ENCODE measurements at places on chromosomes 4 and X.

- no peak for DNase-seq
Observed at GRCh38 chrX:48045410-48046311, 25.8 kb downstream of the ZNF630 start.

DNA sequence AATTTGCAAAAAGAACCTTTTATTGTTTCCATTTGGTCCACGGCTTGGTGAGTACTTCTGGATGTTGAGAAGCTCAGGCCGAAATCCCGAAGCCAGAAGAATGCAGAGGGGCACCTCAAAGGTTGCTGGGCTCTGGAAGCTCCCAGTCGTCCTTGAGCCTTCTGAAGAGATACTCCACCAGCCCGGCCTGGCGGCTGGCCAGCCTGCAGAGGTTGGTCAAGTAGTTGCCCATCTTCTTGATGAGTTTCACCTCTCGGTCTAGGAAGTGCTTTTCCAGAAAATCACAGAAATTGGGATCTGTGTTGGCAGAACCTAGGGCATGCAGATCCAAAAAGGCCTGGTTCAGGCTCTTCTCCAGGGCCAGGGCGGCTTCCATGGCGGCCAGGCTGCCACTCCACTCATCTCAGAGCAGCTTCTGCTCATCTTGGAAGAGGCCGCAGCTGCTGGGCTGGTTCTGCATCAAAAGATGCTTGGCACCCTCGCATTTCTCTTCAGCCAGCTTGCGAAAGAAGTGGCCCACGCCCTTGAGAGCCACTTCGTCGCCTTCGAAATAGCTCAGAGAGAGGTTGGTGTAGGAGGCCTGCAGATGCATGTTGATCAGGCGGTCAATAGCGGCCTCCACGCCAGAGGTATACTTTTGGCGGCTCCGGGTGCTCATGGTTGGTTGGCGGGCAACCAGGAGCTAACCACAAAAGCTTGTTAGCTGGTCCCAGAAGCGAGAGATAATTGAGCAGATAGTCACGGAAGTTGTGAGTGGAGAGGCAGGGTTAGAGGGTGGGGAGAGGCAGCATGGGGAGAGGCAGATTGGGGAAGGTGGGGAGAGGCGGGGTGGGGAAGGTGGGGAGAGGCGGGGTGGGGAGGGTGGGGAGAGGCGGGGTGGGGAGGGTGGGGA is 76.5 kb upstream of the TSPAN7 start:
- no peak for DNase-seq

DNA sequence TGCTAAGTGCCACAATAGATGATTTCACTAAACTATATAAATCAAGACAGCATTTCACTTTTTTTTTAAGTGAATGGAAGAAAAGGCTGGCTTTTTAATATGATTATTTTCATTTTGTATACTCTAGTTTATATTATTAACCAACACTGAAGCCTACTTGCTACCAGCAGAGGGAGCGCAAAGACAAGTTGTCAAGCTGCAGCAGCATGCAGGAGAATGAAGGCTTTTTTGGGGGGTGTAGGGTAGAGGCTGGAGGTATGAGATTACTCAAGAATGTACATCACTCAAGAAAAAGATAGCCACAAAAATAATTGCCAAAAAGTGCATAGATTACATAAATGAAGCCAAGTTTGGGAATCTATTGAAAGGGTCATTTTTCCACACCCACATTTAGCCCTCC is 519.5 kb downstream of the FGF13 start:
- DNase-seq = no peak

DNA sequence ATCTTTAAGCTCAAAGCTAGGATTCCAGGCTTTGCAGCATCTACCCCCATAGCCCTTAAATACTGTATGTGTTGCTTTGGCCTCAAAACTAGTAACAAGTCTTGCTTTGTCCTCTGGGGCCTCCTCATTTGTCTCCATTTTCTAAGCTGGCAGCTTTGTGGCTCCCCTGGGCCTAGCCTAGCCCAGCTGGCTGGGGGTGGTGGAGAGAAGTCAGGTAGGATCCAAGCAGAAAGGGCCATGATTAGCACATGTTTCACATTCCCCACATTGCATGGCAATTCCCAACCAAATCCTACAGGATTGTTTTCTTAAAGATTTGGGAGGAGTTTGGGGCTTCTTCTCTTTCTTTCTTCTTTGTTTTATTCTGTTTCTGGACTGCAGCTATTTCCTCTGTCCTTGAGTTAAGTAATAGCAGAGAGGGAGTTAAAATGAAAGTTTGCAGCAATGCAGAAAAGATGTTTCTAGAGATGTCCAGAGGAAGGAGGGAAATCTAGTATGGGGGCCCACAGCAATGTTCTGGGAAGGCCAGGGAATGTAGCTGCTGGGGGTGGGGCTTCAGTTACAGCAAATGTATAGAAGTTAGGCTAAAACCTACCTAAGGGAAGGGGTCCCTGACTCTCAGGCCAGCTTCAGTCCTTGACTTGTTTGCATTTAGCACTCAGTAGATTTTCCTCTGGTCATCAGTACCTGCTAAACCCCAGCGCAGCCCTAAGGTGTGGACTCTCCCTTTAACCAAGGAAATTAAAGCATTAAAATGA is 92.1 kb downstream of the SHROOM4 start:
- no peak for DNase-seq

DNA sequence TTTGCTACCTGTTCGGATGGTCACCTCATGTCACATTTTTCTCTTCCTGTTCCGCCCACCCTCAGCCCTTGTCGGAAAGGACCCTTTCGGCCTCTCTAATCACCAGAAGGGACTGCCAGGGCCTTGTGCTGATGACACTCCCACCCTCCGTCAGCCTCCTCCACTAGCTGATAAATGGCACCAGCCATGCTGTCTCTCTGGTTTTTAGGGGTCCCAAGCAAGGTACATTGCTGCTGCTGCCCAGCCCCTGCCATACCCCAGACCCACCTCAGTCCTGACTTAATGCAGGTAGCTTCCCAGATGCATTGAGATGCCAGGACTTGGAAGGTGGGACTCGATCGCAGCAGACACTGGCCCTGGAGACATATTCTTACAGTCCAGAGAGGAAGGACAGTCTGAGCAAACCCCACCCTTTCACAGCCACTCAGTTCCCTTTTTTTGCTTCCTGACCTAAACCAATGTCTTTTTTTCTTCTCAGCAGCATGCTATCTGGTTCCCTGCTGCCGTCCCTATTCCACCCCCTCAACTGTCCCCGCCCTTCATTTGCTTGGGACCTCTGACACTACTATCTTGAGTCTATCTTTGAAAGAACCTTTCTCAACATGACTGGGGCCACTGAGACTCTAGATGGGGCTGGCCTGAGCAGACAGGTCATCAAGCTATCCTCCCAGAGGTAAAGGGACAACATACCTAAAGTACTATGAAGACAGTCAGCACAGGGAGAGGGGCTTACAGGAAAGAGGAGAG is at the start of gene BTK:
BTK (minus strand) TSS at position 397 of the 747 bp plus-strand sequence. CDS start 10,907 bp downstream, outside the sequence.
- no peak for DNase-seq

DNA sequence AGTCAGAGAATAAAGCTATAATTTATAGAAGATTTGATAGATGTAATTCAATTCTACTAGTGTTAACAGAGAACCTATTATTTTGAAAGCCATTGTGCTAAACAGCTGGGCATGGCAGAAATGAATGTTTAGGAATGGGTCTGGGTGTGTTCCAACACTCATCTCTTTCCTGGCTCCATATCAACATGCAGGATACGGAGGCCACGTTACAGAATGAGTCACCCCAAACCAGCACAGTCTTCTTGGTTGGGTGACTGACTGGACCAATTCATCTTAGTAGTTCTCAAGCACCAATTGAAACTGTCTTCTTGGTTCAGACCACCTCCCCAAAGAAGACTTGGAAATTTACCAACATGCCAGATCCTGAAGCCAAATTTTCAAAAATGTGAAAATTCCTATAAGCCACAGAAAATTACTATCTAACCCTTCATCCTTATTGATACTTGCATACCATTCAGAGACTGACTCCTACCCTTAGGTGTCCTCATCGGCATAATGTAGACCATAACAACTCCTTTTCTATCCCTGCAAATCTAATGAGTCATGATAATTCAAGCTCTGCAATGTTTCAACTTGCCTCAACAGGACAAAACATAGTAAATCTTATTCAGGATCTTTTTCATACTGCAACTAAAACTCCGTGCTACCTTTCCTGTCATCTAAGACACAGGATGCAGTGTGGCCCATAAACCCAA is 52.0 kb upstream of the ATOH1 start:
- DNase-seq = no peak

DNA sequence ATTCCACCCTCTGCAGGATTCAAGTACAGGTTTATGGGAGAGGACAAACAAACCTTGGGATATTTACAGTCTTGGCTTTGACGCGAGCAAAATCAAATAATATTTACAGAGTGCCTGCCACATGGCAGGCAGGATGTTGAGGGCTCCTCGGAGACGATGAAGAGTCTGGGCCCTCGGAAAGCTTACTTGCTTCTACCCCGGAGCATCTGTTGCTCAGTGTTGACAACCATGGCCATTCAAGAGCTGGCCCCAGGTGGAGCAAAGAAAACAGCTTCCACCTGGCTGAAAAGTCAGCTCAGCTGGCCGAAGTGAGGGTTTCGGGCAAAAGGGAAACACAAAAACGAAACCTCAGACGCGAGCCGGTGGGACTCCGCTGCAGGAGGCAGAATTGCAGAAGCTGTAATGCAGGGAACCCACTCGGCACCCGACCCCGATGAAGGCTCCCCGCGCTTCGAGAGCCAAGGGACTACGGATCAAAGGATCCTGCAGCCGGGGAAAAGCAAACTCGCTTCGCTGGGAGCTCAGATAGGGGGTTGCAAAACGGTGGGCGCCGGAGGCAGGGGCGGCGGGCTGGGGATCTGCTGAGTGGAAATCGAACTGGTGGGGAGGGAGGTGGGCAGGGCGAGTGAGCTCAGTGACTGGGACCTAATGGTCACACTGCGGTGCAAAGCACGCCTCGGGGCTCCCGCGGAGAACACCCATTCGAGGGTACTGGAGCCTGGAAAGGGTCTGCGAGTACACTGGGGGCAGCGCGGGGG is 805 bp downstream of the ATP8A1 start:
- DNase-seq = peak; percentile 48

DNA sequence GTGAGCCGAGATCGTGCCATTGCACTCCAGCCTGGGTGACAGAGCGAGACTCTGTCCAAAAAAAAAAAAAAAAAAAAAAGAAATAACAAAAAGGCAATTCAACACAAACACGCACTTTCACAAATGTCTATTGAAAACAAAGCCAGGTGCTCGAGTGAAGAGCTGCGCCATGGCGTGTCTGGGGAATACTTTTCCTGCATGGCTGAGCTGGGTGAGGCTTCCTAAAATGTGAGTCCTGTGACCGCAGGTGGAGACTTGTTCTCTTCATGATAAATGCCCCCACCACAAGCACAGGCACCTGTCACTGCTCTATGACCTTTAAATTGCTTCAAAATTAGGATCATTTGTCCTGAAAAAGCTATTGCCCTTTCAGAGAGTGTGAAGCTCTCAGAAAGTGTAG is 4.0 kb upstream of the ABLIM2 start:
- no peak for DNase-seq
